Cardiac atrium fibroblast (primary cell): ENCODE measurements at places on chromosomes 5 and 9. TPM values are rescaled to one million over a fixed set of nuclear protein-coding genes. Genes with fewer than 3 reads are reported as not detected.

Gene ABLIM3
- total RNA-seq: 31.9 and 37.2 TPM in 2 replicates

Gene PLPP6
- total RNA-seq: 3.4 and 6.6 TPM in 2 replicates

Gene GTF3C5
- total RNA-seq: 29.6 and 31.8 TPM in 2 replicates

Gene IFNA13
- not detected in 2 replicates for total RNA-seq

Gene MAMDC4
- total RNA-seq: 3.2 and 3.6 TPM in 2 replicates

Gene TLX3
- total RNA-seq: not detected in 2 replicates
